Renal cortical epithelial cell (primary cell): ENCODE measurements at places on chromosomes 5 and 9.

GRCh38 chr5:118405650-118406061 lies 582.7 kb downstream of the DTWD2 start:
- DNase-seq: no peak

GRCh38 chr9:133492061-133493021 lies 13.4 kb upstream of the SLC2A6 start:
- no peak for DNase-seq

GRCh38 chr5:92041911-92042660 lies 659.0 kb upstream of the ARRDC3 start:
- no peak for DNase-seq

DNA sequence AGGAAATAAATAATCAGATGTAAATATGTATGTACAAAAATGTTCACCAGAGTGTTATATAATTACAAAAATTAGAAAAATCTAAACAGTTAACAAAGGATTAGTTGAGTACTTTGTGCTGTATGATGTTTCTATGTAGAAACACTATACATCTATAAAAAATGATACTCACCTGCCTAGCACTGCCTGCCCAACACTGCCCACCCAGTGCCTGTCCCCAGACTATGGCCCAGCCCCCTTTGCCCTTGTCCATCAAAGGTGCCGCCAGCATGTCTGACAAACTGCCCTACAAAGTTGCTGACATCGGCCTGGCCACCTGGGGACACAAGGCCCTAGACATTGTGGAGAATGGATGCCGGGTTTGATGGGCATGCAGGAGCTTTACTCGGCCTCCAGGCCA lies 6.1 kb upstream of the MEGF9 start:
- DNase-seq: no peak

DNA sequence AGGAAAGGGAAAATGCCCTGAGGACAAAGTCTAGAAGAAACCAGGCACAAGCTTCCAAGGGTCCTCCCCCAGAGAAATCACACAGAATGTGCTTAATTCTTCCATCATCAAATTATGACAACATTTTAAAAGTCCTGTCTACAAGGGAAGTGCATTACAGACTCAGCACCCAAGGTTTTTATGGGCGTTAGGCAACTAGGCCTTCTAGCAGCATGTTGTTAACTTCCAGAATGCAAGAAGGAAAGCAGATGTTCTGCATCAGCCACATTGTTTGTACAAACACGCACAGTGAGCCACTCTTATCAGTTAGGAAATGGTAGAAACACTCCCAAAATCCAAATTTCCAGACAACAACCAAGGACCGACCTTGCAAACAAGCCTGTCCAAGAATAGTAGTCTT lies 26.5 kb downstream of the SMC5 start:
- DNase-seq: no peak
